ENCODE measurements at places on chromosomes 4 and X. TPM values are rescaled to one million over a fixed set of nuclear protein-coding genes. Genes with fewer than 3 reads are reported as not detected.

DNA sequence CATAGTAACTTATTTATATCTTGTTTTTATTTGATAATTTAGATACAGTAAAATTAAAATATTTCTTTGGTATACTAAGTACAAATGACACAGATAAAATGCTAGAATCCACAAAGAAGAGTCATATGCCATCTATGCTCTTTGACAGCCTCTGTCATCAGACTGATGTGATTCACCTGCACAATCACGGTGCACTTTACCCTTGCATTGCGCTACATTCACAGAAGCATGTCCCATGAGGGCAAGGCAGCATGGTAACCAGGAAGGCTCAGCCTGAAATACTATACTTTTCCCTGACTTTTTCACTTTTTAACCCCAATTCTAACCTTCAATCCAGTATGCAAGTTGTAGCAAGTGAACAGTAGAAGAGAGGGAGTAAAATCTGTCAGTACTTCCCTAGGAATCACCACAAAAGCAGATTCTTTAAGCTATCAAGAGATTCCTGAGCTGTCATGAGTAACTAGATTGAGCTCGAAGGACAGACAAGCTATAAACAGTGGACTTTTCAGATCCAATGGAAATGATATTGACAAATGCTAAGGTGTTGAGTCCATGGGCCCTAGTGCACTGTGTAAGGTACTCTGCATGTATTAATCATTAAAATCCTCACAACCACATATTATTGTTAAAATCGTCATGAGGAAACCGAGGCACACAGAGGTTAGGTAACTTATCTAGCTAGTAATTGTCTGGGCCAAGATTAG, 14.2 kb downstream of the SEC24D start:
- DNase-seq = no peak

DNA sequence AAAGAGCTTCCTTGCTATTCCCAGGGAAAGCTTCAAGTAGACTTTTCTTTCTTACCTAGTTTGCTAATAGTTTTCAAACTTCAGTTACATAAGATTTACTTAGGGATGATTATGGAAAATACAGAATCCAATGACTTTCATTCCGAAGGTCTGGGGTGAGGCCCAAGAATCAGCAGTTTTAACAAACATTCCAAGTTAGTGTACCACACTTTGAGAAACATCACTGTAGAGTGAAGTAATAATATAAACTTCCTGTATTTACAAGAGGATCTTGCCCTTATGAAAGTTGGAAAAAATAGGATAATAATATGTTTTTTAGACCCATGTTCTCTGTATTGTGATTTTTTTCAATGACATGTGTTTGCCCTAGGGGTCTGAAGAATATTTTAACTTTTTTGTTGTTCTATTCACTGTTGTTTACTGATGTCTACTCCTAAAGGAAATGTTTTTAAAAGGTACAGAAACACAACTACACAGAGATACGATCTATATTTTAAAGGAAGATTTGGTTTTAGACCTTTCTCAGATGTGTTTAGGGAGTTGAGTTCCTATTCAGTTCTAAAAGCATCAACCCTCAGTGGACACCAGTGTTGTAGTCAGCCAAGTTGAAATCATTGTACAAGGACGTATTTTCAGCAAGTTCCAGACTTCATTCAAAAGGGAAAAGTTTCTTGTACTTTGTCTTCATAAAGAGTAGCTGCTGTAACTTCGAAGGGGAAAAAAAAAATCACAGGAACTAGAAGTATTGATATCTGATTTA, 295.8 kb upstream of the SLC7A11 start:
- no peak for DNase-seq

- no peak for DNase-seq
Observed at GRCh38 chrX:40476958-40477357, 103.8 kb upstream of the ATP6AP2 start.

DNA sequence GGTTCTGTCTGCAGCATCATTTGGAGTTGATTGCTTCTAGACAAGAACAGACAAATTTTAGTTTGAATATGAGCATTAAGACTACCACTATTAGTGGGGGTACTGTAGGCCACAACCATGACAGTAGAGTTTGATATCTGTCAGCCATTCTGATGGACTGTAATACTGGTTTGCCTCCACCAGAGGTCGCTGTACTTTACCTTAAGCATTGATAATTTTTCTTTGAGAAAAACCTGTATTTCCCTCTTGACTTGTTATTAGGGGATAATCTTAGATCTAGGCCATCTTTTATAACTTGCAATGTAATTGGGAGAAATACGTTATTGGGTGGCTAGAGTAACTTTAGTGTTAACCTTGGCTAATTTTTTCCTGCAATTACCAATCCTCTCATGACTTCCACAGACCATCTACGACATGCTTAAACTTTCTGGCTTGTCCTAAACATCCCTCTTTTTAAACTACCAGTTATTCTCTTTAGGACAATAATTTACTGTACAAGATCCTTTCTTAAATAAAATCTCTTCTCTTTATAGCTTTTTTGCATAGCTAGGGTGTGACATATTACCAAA, 562.4 kb downstream of the MAGEB5 start:
- no peak for DNase-seq

GRCh38 chr4:102791318-102791835, 30.6 kb upstream of the MANBA start:
- DNase-seq = no peak

GRCh38 chr4:98262431-98262830, 1.2 kb downstream of the RAP1GDS1 start:
- DNase-seq = no peak

DNA sequence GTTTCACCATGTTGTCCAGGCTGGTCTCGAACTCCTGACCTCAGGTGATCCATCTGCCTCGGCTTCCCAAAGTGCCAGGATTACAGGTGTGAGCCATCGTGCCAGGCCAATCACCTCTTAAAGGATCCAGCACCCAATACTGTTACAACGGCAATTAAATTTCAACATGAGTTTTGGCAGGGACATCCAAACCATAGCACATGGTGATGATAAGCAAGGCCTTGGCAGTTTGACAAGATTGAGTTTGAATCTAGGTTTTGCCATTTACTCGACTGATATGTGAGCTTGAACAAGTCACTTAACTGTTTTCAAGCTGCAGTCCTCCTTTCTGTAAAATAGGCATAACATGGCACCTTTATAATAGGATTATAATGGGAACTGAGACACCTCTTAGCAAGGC, 84.1 kb downstream of the GPR82 start:
- no peak for DNase-seq

Gene LEF1
- 9.1 TPM for total RNA-seq

Gene AFP
- not detected for total RNA-seq

Gene SORCS2
- 7.2 TPM for total RNA-seq

Gene HEPH
- 16.9 TPM for total RNA-seq

Gene CYLC1
- not detected for total RNA-seq

Gene STATH
- total RNA-seq = not detected

Gene SLIT2
- 181 TPM for total RNA-seq

Gene MAGEA10
- not detected for total RNA-seq

Gene GPRASP1
- 5.5 TPM for total RNA-seq

Measured in upper lobe of right lung (tissue), 1 donor.